Endodermal cell (in vitro differentiated cells): ENCODE measurements at places on chromosomes 5 and 9. TPM values are rescaled to one million over a fixed set of nuclear protein-coding genes. Genes with fewer than 3 reads are reported as not detected.

The FAM151B gene
- 0.77 and 1.5 TPM in 2 replicates for total RNA-seq

The CAMK2A gene
- total RNA-seq: 0.28 to 0.63 TPM (median 0.49 TPM) in 3 replicates

The N4BP3 gene
- 14.3 and 15.2 TPM in 2 replicates for total RNA-seq

The KIAA0825 gene
- 1.2 to 2.6 TPM (median 2.2 TPM) in 3 replicates for total RNA-seq

The BTNL8 gene
- total RNA-seq: not detected in 3 replicates

The NOXA1 gene
- 3.8 and 5.0 TPM in 2 replicates for total RNA-seq

The ZNF782 gene
- total RNA-seq: 5.0 to 10.9 TPM (median 7.3 TPM) in 3 replicates

The CRHBP gene
- total RNA-seq: 9.8 and 14.4 TPM in 2 replicates

The MSMP gene
- not detected in 2 replicates for total RNA-seq

The SLC46A2 gene
- total RNA-seq: not detected in 3 replicates

The ANKRD33B gene
- total RNA-seq: 30.4 to 38.6 TPM (median 37.2 TPM) in 3 replicates

The ADAMTS2 gene
- total RNA-seq: 2.6 and 3.7 TPM in 2 replicates

The PTGDS gene
- total RNA-seq: 13.8 and 15.1 TPM in 2 replicates

The SOX30 gene
- total RNA-seq: 0.23 TPM in 1 of 3 replicates, not detected in the others

The FUBP3 gene
- 75.2 and 76.3 TPM in 2 replicates for total RNA-seq

The NFIB gene
- total RNA-seq: 7.9 to 15.2 TPM (median 14.1 TPM) in 3 replicates

DNA sequence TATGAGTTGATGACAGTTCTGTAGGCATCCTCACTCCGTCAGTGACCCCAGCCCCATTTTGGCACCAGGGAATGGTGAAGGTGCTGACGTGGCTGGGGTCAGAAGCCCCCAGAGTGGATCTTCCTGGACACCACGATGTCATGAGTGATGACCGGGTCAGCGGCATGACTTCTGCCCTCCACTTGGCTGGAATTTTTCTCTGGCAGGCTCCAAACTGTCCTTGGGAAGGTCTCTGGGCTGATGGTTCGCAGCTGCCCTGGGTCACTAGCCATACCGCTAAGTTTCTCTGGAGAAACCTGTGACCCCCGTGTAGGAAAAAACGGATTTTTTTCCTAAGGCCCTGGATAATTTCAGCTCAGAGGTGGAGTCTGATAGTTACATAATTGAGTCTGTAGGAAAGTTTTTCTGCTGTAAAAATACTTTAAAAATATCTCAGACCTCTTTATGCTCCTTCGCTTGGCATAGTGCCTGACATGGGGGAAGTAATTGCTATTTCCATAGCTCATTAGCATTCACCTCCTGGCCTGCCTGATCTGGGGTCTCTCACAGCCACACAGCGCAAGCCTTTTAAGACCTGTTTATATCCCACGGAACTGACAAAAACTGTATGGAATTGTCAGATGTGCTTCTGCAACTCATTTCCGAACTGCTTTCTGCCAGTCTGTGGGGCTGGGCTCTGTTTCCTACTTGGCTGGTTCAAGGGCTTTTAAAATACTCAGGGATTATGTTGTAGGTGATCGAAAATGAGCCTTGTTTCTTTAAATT, 69.2 kb downstream of the ANGPTL2 start:
- H3K27me3 ChIP-seq: no peaks in the 10 kb centered on the region
- H3K36me3 ChIP-seq: no peaks in the 10 kb centered on the region
- no peak overlapping the region for H3K27ac ChIP-seq
- no peaks in the 10 kb centered on the region for H3K4me1 ChIP-seq

- H3K4me1 ChIP-seq: peaks cover under 1% of the 10 kb centered on the region
- no peak overlapping the region for H3K27ac ChIP-seq
- no peak overlapping the region for H3K4me3 ChIP-seq
- H3K27me3 ChIP-seq: peaks cover 51% of the 10 kb centered on the region
- no peaks in the 10 kb centered on the region for H3K36me3 ChIP-seq
These were observed 160.7 kb downstream of the PAX5 start for GRCh38 chr9:36873247-36873875.

DNA sequence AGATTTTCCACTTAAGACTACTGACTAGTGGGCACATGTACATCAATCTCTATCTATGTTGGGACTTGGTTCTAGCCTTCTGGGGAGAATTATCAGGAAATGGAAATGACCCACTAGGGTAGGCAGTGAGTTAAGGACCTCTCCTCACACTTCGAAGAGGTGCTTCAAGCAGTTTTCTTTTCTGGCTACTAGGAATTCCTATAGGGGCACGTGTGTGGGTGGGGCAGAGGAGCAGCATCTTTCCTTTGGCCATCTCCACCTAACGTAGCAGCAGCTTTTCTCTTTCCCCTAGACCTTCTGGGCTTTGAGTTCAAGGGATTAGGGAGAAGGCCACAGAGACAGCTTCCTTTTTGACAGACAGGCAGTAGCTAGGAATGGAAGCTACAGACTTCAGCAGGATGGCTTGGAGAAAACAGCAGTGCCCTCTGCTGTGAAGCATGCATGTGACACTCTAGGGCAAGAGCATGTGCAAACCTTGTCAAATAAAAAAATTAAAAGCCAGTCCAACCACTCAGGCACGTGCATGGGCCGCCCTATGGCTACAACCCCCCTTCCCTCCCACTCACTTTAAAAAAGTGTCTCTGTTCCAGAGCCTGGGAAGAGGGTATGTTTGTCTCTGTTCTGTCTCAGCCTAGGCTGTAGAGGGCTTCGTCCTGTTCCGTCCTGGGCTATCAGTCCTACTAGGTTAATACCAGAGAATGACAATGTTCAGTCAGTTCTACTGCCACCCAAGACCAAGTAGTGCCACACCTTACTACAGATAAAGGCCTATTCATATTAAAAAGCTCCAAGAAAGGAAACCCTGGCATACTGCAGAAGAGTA, 8.7 kb upstream of the GFRA3 start:
- H3K4me3 ChIP-seq: no peak overlapping the region
- H3K4me1 ChIP-seq: no peaks in the 10 kb centered on the region
- peak overlapping the region; percentile 32 for H3K27ac ChIP-seq
- H3K27me3 ChIP-seq: no peaks in the 10 kb centered on the region

- H3K27me3 ChIP-seq: no peaks in the 10 kb centered on the region
- no peak overlapping the region for H3K4me3 ChIP-seq
- no peaks in the 10 kb centered on the region for H3K4me1 ChIP-seq
- H3K36me3 ChIP-seq: no peaks in the 10 kb centered on the region
- no peak for DNase-seq
These were observed 324.5 kb downstream of the ARRDC3 start for GRCh38 chr5:91058575-91058974.

DNA sequence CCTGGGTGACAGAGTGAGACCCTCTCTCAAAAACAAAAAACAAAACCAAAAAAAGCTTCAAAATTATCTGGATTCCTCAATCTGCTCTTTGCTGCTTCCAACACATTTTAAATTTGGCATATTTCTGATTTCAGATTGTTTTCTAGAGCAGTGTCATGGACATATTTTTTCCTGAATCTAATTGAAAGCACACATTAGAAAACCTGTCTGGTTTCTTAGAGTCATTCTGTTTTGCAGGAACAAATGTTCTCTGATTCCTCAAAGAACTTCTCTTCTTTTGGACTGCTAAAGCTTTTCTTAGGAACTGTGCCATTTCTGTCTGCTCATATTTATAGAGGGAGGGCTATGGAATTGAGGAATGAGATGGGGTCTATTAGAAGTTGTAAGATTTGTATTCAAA, 81.6 kb downstream of the RAI14 start:
- peaks cover 23% of the 10 kb centered on the region for H3K36me3 ChIP-seq
- DNase-seq: no peak
- no peaks in the 10 kb centered on the region for H3K4me1 ChIP-seq
- no peaks in the 10 kb centered on the region for H3K27me3 ChIP-seq

DNA sequence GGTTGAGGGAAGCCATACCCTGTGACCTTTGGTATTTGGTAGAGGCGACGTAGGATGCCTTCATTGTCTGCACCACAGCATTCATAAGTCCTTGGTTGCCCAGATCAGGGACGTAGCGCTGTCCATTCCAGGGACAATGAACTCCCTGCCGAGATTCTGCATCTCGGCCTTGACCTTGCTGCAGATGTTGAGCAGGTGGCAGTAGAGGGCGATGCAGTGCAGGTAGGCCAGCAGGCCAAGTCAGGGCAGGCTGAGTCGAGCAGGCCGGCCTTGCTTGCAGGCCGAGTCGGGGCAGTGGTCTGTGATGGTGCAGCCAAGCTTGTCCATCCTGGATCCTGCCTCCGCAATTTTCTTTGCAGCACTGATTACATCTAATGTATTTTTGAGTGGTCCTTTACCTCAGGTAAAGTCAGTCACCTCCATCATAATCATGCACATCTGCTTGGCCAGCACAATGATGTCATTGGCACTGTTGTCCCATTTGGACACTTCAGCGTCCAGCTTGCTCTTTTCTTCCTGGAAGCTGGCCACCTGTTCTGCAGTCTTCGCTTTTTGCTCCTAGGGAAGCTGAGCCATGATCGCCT, 93.4 kb upstream of the CCDC112 start:
- peaks cover 30% of the 10 kb centered on the region for H3K27me3 ChIP-seq
- peak; percentile 90 for DNase-seq
- no peak overlapping the region for H3K27ac ChIP-seq

GRCh38 chr9:129490583-129491486, 130.1 kb downstream of the C9orf50 start:
- no peaks in the 10 kb centered on the region for H3K36me3 ChIP-seq
- peak; percentile 68 for DNase-seq
- peaks cover 16% of the 10 kb centered on the region for H3K4me1 ChIP-seq
- H3K4me3 ChIP-seq: no peak overlapping the region

DNA sequence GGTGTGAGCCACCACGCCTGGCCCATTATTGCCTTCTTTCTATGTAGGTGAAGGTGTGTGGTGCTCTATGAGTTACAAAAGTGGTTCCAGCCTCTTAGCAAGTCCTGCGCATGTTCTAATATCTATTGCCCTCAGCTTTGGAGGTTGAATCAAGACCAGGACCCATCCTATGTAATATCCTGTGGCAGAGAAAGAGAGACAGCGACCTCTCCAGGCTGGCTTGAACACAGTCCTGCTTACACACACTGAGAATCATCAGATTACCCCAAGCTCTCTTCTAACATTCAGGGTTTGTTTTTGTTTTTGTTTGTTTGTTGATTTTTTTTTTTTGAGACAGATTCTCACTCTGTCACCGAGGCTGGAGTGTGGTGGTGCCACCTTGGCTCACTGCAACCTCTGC, 94.7 kb upstream of the OSMR start:
- H3K27ac ChIP-seq: no peak overlapping the region
- peaks cover 5% of the 10 kb centered on the region for H3K27me3 ChIP-seq
- H3K4me1 ChIP-seq: no peaks in the 10 kb centered on the region
- H3K4me3 ChIP-seq: no peak overlapping the region

DNA sequence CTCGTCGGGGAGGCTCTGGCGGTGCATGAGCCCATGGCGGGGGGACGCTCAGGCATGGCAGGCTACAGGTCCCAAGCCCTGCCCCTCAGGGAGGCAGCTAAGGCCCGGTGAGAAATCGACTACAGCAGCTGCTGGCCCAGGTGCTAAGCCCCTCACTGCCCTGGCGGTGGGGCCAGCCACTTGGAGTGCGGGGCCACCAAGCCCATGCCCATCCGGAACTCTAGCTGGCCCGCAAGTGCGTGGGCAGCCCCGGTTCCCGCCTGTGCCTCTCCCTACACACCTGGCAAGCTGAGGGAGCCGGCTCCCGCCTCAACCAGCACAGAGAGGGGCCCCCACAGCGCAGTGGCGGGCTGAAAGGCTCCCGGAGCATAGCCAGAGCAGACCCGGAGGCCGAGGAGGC, 1896.9 kb upstream of the CDH6 start:
- no peak overlapping the region for H3K27ac ChIP-seq
- H3K4me3 ChIP-seq: no peak overlapping the region
- DNase-seq: no peak
- H3K27me3 ChIP-seq: no peaks in the 10 kb centered on the region
- H3K36me3 ChIP-seq: no peaks in the 10 kb centered on the region
- H3K4me1 ChIP-seq: no peaks in the 10 kb centered on the region

GRCh38 chr9:121207371-121207940, 5.8 kb upstream of the RAB14 start:
- no peaks in the 10 kb centered on the region for H3K36me3 ChIP-seq
- DNase-seq: no peak
- no peak overlapping the region for H3K27ac ChIP-seq
- H3K27me3 ChIP-seq: no peaks in the 10 kb centered on the region

GRCh38 chr5:157860898-157861890, 2.2 kb upstream of the CLINT1 start:
- H3K4me1 ChIP-seq: no peaks in the 10 kb centered on the region
- no peak for DNase-seq
- no peak overlapping the region for H3K27ac ChIP-seq

GRCh38 chr5:20231040-20231439, 243.0 kb upstream of the CDH18 start:
- H3K27ac ChIP-seq: no peak overlapping the region
- no peak for DNase-seq
- H3K36me3 ChIP-seq: no peaks in the 10 kb centered on the region

DNA sequence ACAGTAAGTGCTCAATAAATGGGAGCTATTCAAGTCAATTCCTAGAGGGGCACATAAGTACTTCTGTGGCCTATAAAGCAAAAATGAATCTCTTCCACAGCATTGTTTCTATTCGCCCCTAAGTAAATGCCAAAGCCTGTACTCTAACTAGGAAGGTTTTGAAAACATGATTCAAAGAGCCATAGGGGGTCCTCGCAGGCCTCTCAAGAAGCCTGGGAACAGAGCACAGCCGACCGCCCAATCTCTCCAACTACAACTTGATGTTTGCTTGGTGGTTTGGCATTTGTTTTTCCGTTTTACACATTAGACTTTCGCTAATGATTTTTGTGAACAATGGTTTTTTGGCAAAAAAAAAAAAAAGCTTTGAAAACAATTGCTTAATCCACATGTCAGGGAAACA, 19.4 kb downstream of the EFNA5 start:
- H3K4me1 ChIP-seq: peaks cover 27% of the 10 kb centered on the region
- no peaks in the 10 kb centered on the region for H3K27me3 ChIP-seq
- peak overlapping the region; percentile 3 for H3K4me3 ChIP-seq

GRCh38 chr5:163489055-163489744, 16.2 kb upstream of the MAT2B start:
- no peak overlapping the region for H3K27ac ChIP-seq

DNA sequence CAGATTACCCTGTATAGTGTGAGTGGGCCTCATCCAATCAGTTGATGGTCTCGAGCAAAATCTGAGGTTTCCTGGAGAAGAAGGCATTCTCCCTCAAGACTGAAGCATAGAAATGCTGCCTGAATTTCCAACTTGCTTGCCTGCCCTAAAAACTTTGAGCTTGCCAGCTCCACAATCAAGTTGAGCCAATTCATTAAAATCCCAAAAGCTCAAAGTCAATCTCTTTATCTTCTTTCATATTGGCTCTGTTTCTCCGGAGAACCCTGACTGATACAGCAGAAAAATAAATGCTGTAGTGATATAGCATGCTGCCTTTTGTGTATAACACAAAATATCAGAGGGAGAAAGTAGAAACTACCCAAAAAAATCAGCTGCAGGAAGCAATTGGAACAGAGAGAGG, 72.5 kb upstream of the NMUR2 start:
- H3K27me3 ChIP-seq: no peaks in the 10 kb centered on the region
- no peaks in the 10 kb centered on the region for H3K36me3 ChIP-seq

DNA sequence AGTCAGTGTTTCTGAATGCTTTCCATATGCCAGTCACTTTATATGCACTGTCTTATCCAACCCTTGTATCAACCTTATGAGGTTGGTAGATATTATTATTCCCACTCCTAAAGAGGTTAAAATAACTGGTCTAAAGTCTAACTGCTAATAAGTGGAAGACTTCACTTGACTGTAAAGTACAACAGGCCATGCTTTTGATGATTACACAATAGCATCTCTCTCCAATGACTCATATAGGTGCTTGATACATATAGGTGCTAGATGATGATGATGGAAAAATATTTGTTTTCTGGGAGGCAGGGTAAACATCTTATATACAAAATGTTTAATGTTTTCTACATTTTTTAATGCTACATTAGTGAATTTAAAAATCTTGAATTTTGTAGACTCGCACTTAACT, 75.9 kb upstream of the NR3C1 start:
- H3K27me3 ChIP-seq: no peaks in the 10 kb centered on the region
- no peak overlapping the region for H3K4me3 ChIP-seq
- no peak for DNase-seq
- H3K36me3 ChIP-seq: no peaks in the 10 kb centered on the region
- H3K27ac ChIP-seq: no peak overlapping the region
